ENCODE measurements at places on chromosomes 1 and 21.

GRCh38 chr1:151443846-151444782 lies 15.2 kb downstream of the POGZ start:
- peak; percentile 33 for DNase-seq

- no peak for DNase-seq
Measured at GRCh38 chr1:158830904-158831507, at the start of gene MNDA. Gene MNDA (plus strand): TSS chr1:158831351. CDS start chr1:158842154, 10,803 bp downstream.

DNA sequence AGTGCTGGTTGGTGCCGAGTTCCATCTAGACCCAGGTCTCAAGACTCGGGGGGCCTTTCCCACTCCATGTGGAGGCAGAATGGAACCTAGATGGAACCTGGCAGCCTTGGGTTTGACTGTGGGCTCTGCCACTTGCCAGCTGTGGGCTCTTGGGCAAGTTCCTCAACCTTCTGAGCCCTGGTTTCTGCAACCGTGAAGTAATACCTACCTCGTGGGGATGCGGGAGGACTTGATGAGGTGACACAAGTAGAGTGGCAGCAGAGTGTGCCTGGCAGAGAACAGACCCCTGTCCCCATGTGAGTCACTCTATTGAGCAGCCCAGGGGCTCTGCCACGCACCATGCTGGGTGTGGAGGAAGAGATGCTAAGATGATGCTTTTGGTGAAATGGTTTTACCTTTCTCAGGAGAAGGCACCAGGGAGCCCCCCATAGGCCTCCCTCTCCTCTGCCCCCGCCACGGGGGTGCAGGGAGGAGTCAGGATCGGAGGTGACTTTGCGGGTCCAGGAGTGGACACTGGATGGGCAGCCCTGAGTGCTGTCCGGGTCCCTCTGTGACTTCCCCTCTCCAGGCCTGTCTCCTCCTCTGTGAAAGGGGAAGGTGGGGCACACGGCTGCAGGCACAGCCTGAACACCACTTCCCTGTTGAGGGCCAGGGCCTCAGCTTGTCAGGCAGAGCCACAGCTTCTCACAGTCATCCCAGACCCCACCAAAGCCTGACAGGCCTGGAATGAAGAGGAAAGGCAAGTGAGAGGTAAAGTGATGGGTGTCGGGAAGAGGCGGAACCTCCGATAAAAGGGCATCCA lies 36.7 kb upstream of the EDN2 start:
- no peak for DNase-seq

DNA sequence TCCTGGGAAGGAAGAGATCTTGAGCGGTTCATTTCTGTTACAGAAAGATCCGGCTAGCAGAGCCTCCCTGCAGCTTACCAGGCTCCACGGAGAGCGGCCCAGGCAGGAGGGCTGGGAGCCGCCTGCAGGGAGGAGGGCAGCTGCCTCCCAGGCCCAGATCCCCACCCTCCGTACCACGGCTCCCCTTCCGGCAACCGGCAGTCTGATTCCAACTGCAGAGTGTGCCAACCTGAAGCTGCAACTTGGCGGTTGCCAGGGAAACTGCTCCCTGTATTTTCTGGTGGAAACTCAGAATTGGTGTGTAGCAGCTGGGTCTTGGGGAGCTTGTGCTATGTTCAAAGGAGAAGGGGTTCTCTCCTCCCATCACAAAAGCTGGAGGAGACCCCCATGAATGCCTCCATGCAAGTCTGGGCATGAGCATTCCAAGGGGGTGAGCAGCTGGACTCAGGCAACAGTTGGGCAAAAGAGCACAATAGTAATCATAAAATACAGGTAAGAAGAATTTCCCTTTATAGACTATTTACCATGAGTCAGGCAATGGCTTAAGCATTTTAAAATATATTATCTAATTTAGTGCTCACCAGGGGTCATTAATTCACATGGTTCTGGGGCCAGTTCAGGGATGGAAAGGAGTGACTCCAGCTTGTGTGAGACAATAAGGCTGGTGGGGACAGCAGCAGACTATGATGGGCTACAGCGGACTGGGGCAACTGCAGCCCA lies 46.1 kb upstream of the KAZN start:
- DNase-seq, result no peak

GRCh38 chr1:150829751-150830150 lies 21.7 kb upstream of the CTSK start:
- DNase-seq, result no peak
